SW480 (cell line): ENCODE measurements at places on chromosomes 7 and 10.

GRCh38 chr10:75876710-75877109 is 445.3 kb downstream of the LRMDA start:
- no peak for DNase-seq

GRCh38 chr10:20267734-20268133 is 451.5 kb downstream of the PLXDC2 start:
- no peak for DNase-seq

GRCh38 chr10:50832171-50832751 is 53.2 kb downstream of the A1CF start:
- DNase-seq: no peak

DNA sequence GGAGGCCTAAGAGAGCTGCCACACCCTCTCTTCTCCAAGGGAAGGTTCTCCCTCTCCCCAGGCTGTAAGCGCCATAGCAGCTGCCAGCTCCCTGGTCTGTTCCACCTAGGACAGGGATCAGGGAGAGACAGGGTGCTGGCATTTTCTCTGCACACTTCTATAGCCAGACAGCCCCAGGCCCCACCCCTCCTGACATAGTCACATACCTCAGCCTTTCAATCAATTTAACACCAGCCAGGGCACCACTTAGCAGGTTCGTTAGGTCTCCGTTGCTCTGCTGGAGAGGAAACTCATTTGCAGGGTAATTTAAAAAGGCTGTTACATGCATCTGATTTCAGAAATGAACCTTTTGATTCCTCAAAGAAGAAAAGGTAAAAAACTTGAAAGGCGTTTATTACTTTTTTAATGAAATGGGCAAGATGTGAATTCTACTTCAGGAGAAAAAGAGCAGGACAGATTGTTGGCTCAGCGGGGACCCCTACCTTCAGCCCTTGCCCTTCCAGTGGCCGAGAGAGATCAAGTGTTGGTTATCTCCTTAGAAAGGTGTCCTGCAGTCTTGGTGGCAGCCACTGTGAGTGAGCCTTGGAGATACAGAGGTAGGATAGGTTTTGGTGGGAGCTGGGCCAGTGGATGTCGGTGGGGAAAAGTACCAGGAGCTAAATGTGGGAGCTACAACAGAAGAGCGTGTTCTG is 180.5 kb upstream of the GALNT17 start:
- no peak for DNase-seq

DNA sequence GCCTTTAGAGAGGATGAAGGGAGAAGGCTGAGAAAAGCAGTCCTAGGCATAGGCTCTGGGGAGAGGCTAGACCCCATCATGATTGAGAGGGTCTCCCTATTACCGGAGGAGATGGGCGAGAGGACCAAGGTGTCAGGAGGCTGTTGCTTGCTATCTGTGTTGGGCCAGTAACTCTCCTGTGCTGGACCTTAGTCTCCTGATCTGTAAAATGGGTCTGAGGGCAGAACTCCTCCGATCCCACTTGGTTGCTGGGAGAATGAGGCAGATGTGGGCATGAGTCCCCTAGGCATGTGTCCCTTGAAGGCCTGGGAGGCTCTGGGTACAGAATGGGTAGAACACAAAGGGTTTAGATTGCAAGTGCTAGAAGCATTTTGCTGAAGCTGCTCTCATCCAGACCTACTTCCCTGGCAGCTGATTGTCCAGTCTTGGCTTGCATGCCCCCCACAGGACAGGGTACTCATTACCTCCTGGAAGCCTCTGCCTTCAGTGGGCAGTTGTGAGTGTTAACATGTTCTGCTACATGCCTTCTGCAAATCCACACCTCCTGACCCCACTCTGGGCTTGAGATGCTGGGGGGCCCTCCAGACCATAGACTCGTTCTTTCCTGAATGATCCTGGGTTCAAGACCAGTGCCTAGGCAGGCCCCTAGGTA is 4.4 kb downstream of the ZMIZ1 start:
- no peak for DNase-seq

- DNase-seq: no peak
These were observed 20.7 kb downstream of the LAMB1 start for GRCh38 chr7:107982042-107982840.

GRCh38 chr7:24980534-24981170 is 674 bp upstream of the OSBPL3 start:
- peak; percentile 81 for DNase-seq

DNA sequence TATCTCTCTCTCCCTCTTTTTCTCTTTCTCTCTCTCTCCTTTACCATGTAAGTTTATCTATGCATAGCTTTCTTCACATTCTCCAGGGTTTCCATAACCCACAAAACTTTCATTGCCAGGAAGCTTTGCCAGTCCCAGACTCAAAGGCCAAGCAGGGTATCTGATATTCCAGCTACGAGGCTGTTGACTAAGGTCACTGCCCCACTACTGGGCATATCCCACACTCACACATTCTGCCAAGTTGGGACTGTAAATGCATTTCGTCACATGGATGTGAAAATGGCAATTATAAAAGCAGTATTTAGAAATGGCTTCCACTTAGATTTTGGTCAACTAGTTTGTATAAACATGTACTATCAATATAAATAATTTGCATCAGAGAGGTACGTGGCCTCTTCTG is 43.3 kb upstream of the SEPTIN7 start:
- no peak for DNase-seq
